Right cardiac atrium (tissue), 5 donors: ENCODE measurements at places on chromosomes 1 and 21.

DNA sequence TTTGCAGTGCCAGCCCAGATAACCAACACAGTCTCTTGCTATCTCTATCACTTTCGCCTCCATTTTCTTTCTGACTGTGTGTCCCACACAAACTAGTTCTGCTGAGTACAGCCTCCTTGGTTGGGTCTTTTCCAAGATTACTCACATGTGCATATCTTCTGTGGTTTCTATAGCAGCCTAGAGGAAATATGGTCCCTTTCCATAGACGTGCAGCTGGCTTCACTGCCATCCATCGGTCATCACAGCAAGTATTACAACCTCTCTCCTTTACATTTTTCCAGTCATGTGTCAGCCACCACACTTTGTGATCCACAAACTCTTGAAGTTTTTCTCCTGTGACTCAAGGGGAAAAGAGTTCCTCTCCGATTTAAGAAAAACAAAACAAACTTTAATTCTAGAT lies 893.4 kb upstream of the ADGRL4 start:
- no peak for DNase-seq

DNA sequence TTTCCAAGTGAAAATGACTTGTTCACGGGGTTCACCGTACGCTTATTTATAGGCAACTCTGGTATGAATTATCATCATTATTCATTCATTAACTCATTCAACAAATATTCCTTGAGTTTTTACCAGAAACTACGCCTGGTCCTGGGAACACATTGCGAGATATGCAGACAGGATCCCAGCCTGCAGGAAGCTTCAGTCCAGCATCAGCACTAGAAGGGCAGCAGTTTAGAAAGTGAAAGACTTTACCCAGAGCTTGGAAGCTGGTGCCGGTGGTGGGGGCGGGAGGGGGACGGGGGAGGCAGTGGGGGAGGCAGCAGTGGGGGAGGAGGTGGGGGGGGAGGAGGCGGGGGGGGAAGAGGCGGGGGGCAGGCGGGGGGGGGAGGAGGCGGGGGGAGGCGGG lies 55.9 kb downstream of the SETD4 start:
- DNase-seq: no peak

DNA sequence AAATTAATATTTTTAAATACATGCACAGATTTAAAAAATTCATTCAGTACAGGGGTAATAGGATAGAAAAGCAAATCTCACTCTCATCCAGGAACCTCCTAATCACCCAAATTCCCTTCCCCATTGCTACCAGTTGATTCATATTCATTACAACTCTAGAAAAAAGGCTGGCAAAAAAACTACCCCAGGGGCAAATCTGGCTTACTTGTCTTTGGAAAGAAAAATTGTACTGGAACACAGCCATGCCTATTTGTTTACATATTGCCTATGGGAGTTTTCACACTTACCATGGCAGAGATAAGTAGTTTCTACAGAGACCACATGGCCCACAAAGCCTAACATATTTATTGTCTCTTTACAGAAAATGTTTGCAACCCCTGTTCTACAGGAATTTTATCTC lies 8.9 kb upstream of the RBM34 start:
- DNase-seq: no peak

- DNase-seq: peak; percentile 87
Observed at GRCh38 chr1:156499842-156500542, 583 bp downstream of the MEF2D start.

- DNase-seq: no peak
Observed at GRCh38 chr1:119544165-119544762, 37.3 kb downstream of the HSD3B1 start.

DNA sequence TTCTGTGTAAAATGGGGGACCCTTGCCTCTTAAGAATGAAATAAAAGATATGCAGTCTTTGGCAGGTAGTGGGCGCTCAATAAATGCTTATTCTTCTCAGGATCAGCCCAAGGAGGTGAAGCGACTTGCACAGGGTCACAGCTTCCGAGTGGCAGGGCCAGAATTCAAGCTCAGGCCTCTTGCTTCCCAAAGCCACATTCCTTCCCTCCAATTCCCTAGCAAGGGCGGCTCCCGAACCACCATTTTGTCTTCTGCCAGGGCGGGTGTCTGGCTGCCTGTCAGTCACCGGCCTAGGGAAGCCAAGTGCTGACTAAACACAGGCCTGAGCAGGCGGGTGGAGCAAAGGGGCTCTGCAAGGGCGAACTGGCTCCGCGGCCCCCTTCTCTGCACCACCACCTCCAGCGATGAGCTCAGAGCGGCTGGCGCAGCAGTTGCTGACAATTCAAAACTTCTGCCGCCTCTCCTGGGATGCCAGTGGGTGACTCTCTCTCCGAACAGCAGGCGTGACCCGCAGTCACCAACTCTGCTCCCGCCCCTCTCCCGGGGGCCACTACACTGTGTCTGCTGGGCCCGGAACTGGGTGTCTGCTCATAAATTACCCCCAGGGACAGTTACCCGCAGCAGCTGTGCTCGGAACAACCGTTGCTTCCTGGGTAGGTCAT lies 10.8 kb downstream of the GPR3 start:
- DNase-seq: peak; percentile 92

DNA sequence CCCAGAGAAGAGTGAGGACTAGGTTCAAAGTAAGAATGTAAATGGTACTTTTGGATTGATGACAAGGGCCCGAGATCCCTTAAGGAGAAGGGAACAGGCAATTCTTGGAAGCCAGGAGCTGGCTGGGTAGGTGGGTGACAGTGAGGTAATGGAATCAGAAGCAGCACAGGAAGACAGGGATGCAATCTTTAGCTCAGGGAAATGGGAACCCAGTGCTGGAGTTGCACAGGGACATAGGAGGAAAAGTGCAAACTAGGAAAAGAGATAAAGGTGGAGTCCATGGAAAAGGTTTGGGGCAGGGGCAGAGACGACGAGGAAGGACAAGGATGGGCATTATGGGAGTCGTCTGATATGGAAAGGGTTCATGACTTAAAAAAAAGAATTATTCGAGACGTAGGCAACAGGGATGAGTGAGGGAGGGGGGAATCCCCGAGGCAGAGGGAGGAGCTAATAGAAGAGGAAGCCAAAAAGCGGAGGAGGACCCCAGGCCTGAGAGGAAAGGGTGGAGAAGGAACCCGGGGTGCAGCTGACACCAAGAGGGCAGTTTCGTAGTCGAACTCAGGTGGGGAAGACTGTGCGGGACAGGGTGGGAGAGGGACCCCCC lies 495 bp downstream of the PI4KB start:
- no peak for DNase-seq

DNA sequence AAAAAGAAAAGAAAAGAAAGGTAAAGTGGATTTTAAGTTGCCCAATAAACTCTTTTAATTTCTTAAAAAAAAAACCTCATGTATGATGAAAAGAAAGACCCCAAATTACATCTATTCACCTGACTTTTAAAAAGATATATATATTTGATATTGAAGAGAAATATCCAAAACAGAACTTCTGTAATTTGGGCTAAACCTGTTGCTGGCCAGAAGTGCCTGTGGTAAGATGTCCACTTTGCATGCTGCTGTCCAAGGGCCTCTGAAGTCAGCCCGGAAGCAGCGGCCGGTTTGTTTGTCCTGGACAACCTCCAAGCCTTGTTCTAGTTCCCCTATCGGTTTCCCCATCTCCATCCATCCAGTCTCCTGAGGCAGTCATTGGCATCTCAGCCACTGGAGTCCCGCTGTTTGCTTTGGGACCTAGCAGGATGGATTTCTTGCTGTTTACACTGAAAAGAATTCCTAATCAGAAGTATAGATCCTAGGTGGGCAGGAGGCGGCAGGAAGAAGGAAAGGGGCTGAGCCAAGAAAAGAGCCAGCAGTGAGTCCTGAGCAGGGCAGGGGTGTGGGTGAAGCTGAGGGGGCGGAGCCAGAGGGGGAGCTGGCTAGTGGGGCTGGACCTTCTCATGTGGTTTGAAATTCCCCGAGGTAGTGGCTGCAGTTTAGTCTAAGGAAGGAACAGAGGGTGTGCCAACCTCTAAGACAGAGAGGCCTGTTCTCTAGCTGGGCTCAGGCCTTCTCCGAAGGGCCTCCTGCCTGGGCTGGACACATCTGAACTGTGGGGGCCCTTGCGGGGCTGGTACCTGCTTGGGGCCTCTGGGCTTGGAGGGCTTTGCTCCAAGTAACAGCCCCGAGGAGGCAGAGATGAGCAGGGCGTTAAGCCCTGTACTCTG lies 3.3 kb downstream of the NCMAP start:
- peak; percentile 68 for DNase-seq

DNA sequence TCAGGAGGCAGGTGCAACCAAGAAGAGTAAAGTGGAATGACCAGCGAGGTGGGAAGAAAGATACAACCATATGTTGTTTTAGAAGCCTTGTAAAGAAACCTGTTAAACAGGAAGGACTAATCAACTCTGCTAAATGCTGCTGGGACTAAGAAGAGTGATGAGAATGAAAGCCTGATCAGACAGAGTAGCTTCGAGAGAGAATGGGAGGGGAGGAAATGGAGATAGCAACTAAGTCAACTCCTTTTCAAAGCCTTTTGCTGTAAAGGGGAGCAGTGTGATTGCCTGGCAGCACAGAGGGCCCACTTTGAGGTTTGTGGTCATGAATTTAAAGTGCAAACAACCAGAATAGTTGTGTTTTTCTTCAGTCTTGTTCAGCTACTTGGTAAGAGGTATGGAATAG lies 31.4 kb downstream of the SLC30A7 start:
- no peak for DNase-seq

DNA sequence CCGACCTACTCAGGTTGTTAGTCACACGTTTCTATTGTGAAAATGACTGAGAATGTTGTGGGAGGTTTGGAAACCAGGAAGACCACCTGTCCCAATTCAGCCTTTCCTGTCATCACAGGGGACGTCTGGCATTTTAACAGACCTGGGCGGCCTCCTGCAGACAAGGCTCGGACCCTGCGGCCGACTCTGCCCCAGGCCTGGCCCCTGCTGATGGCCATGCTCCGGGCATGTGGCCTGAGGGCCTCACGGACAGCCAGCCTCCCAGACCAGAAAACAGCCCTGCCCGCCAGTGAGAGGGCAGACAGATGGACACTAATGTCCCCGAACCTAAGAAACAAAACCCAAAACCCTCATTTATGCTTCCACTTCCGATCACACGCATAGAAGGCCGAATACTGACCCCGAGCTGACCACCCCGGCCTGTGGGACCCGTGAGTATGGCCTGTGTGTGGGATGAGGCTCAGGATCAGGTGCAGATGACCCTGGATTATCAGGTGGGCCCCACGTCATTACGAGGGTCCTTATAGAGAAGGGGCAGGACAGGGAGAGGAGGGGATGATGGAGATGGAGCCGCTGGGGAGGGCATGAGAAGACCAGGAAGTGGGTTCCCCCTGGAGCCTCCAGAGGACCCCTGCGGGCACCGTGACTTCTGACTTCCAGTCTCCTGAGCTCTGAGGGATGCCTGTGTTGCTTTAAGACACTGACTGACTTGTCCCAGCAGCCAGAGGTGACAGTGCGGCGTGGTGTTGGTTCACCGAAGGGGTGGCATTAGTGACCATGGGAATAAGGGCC lies 9.6 kb downstream of the COL18A1 start:
- DNase-seq: no peak

DNA sequence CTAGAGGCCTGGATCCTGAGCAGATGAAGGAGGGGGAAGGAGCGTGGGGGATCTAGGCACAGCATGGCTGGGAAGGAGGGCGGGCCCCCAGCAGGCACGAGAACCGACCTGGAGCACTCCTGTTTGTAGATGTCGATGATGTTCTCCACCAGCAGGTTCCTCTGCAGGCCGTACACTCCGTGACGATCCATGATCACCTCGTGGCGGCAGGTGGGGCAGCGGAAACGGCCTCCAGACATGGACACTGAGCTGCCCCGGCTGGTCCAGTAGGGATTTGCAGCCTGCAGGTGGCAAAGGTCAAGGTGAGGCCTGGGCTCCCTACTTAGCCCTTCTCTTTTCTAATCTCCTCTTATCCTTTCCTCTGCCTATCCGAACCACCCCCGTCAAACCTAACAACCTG lies 1.3 kb downstream of the TRIM63 start:
- no peak for DNase-seq

GRCh38 chr1:116508984-116509980 lies 61.5 kb downstream of the CD58 start:
- no peak for DNase-seq

- no peak for DNase-seq
Observed at GRCh38 chr1:207084701-207085180, 3.9 kb upstream of the C4BPB start.

DNA sequence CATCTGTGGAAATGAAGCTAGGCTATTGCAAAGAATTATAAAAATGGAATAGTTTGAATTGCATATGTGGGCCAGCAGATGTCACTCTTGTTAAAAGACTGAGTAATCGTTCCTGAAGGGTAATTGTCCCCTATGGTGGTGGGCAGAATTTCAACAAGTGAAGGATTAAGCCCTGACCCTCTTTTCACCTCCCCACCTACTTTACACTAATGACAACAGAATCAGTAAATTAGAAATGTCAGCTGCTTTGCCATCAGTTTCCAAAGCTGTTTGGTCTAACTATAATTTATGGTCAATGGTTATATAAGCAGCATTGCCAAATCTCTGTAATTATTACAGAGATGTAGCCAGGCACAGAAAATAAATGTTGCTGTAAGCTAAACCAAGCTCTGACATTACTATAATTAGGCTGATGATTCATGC lies 898.6 kb downstream of the AMY1C start:
- no peak for DNase-seq

GRCh38 chr1:201240171-201240570 lies 43.1 kb upstream of the PKP1 start:
- no peak for DNase-seq

DNA sequence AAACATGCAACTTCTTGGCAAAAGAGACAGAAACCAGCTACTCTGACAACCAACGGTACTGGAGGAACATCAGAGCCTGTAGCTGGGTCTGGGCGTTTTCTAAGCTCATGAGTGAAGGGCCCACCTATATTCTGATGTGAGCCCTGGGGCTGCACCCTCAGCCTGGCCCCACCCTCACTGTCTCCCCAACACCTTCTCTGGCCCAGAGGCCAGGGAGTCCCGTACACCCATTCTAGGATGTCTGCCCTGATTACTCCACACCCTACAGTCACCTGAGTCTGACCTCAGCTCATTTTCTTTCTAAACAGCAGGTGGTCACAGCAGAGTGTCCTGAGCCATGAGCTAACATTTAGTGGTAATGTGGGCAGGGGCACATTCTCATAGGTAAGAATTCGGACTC lies 439.2 kb downstream of the MATN1 start:
- no peak for DNase-seq

GRCh38 chr1:119298687-119299303 lies 69.8 kb upstream of the HAO2 start:
- no peak for DNase-seq

DNA sequence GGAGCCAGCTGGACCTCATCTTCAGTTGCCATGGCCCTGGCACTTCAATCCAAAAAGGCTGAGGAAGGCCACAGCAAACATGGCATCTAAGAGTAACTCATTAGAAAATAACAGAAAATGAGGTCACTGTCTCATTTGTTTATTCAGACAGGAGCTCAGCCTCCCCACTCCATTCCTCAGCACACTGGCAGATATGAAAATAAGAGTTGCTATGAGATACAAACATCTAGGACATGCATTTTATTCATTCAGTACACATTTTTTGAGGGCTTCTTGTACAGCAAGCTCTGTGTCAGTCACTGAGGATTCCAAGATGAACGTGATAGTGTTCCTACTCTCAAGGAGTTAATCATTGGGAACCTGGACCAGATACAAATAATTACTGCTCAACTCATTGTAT lies 32.7 kb upstream of the TMEM125 start:
- DNase-seq: no peak

- peak; percentile 77 for DNase-seq
Observed at GRCh38 chr1:46798810-46799209, at the start of gene CYP4B1. CYP4B1 (plus strand) TSS chr1:46799046; CDS start chr1:46799082, 36 bp downstream.

- peak; percentile 71 for DNase-seq
Observed at GRCh38 chr1:156154317-156154749, 948 bp downstream of the SEMA4A start.
